ENCODE measurements at places on chromosomes 5 and 9.

GRCh38 chr5:179802950-179803562 is 3.6 kb downstream of the MGAT4B start:
- no peak for DNase-seq

DNA sequence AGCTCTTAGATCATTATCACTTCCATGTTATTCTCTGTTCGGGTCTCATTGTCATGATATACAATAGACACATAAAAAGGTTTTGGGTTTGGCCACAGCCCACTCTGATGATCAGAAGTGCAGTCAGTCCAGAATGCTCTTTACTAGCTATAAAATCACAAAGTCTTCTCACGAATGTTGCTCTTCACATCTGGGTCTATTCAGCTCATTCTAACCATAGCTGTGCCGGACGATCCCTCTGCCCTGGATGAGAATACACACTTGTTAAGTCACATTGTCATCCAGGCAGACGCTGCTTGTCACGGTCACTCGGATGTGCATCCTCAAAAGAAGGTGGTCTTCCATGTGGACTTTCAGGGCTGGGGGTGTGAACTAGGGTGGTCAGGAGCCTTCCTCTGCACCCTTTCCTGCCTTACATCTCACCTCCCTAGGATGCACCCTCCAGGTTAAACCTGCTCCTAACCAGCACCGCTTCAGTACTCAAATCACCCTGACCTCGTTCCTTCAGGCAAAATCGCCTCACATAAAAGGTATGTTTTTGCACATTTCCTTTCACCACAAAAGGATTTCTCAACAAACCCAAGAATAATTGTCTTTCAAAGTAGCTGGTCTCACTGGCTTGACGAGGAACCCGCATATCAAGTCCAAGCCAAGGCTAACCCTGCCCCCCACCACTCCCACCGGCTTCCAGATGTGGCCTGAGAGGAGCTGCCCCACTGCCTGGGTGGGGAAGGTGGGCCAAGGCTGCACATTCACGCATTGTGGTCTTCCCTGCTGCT is 21.9 kb downstream of the ANKH start:
- DNase-seq, result no peak

DNA sequence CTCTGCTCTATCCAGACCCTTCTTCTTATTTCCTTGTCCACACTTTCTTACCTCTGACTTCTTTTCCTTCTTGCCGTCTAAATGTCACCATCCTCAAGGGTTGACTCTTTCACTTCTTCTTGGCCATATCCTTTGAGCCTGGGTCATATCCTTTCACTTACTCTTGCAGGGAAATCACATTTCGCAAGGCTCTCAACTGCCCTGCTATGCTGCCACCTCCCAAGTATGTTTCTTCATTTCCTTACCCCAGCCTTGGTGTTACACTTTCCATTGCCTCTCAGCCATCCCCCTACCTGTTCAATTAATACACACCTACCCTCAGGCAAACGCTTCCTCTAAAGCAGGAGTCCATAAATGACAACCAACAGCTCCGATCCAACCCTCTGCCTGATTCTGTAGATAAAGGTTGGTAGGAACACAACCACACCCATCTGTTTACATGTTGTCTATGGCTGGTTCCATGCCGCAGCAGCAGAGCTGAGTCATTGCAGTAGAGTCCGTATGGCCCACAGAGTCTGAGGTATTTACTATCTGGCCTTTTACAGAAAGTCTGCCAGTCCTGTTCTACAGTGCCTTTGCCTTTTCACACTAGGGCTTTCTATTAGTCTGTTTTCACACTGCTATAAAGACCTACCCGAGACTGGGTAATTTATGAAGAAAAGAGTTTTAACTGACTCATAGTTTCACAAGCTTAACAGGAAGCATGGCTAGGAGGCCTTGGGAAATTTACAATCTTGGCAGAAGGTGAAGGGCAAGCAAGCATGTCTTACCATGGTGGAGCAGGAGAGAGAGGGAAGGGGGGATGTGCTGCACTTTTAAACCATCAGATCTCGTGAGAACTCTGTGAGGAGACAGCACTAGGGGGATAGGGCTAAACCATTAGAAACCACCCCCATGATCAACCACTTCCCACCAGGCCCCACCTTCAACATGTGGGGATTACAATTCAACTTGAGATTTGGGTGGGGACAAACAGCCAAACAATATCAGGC is 97.9 kb downstream of the SV2C start:
- no peak for DNase-seq

DNA sequence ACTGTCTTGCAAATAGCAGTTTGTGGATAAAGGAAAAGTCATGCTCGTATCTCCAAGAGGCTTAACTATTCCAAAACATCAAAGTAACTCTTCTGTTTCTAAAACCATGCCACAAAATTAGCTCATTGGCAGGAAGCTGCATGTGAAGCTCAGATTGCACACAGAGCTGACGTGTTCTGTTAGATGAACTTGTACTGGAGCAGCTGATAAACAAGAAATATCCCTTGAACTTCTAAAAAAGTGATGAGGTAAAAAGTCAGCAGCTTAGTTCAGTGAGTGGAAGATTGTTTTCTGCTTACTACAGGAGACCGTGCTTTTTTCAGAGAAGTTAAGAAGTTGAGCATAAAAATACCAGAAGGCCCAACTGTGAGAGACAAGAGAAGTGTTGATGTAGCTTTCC is 113.2 kb downstream of the SLC12A2 start:
- no peak for DNase-seq

- DNase-seq, result peak; percentile 30
These were observed 115.9 kb upstream of the SH3GL2 start for GRCh38 chr9:17462869-17463464.

All from RCC 7860 (cell line).